ENCODE measurements at places on chromosomes 5 and 9. TPM values are rescaled to one million over a fixed set of nuclear protein-coding genes. Genes with fewer than 3 reads are reported as not detected.

SEC24A gene
- total RNA-seq: 19.7 TPM

PCDHB14 gene
- total RNA-seq: 13.0 TPM

ARRDC1 gene
- 10.6 TPM for total RNA-seq

IRF1 gene
- 0.74 TPM for total RNA-seq

IRX2 gene
- total RNA-seq: under 0.01 TPM

NUTM2G gene
- total RNA-seq: not detected

LCN12 gene
- total RNA-seq: 0.74 TPM

C5 gene
- 5.9 TPM for total RNA-seq

RNF208 gene
- 1.7 TPM for total RNA-seq

ANKRD34B gene
- total RNA-seq: 0.25 TPM

ASB6 gene
- 12.5 TPM for total RNA-seq

ZBED3 gene
- total RNA-seq: 3.2 TPM

OSMR gene
- total RNA-seq: 2.2 TPM

ZNF883 gene
- total RNA-seq: 29.0 TPM

GABRP gene
- under 0.01 TPM for total RNA-seq

RALGDS gene
- total RNA-seq: 92.0 TPM

MYO10 gene
- 36.6 TPM for total RNA-seq
